ENCODE measurements at places on chromosomes 3 and 15.

DNA sequence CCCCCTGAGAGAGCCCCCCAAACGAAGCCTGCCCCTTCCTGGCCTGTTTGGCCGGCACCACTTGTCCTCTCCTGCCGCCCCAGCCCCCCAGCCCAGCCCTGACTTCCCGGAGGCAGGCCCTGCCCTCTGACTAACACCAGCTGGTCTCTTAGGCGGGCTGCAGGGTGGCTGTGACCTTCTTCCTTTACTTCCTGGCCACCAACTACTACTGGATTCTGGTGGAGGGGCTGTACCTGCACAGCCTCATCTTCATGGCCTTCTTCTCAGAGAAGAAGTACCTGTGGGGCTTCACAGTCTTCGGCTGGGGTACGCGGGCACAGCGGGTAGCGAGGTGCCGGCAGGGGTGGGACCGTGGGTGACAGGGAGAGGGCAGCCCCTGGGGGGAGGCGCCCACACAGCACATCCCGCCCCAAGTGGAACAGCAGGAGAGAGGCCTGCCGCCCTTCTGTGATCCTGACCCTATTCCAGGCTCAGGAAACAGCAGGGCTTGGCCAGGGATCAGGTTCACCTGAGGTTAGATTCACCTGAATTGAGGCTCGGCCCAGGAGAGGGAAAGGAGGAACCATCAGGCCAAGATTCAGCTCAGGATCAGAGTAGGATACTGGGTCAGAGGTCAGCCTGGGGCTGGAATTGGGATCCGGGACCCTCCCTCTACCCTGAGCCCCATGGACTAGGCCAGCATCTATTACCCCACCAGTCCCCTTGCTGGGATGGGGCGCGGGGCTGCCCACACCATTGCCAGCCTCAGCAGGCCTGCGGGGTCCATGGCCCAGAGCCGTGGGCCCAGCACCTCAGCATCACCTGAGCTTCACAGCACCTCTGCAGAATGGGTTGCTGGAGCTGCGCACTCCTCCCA lies 21.9 kb downstream of the PTH1R start:
- DNase-seq, result no peak

- DNase-seq, result no peak
Observed at GRCh38 chr3:77014226-77014625, 25.7 kb upstream of the ROBO2 start.

- no peak for DNase-seq
Observed at GRCh38 chr15:67746022-67746421, 79.3 kb upstream of the SKOR1 start.

GRCh38 chr3:4426261-4426781 lies 40.7 kb downstream of the SUMF1 start:
- DNase-seq, result no peak

DNA sequence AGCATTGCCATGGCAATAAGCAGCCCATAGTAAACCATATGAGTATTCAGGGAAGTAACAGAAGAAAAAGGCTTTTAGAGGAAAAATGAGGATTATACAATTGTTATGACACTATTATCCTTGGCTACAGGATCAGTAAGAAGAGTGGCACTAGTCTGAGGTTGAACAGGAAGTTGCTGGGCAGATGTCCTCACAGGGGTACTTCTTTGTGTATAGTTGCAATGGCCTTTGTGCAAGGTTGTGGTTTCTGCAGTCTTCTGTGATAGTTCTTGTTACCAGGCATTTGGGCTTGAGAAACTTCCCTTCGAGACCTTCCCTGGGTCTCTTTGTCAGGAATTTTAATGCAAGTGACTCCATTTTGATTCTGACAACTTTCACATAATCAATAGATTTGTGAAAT lies 100.6 kb upstream of the ATP11B start:
- DNase-seq, result no peak

GRCh38 chr3:178500631-178501030 lies 35.6 kb upstream of the KCNMB2 start:
- DNase-seq, result no peak

DNA sequence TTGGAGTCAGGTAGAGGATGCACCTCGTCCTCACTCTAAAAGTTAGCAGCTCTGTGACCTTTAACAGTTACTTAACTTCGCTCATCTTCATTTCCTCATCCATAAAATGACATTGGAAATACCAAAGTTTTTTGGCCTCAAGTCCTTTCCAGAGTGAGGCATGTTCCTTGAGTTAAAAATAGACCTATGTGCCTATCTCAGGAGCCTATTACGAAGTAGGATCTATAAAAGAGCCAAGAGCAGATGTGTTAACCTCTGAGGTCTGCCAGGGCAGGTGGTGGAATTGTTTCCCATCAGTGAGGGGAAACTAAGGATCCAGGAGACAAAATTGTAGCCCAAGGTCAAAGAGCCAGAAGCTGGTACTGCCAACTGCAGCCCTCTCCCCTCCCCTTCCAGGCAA lies 120.4 kb upstream of the EIF1B start:
- DNase-seq, result no peak

DNA sequence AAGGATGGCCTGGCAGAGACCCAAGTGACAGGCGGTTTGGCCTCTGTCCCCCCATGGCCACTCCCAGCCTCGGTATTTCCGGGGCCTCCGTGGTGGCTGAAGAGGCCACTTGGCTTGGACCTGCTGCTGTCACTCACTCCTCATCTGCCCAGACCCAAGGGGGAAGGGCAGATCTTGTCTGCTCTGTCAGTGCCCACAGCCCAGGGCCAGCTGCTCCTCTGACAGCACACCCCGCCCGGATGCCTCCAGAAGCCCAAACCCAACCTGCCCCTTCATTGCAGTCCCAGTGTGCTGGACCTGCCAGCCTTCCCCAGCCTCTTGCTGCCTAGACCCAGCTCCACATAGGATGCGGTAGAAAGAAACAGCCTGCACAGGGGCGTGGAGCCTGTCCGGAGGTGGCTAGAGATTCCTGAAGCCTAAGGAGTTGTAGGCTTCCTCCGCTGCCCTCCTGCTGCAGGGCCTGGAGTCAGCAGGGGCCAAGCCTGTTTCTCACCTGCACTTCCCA lies 52.0 kb downstream of the MAGEF1 start:
- DNase-seq, result no peak

GRCh38 chr3:10047876-10048275 lies 21.6 kb downstream of the FANCD2 start:
- no peak for DNase-seq

DNA sequence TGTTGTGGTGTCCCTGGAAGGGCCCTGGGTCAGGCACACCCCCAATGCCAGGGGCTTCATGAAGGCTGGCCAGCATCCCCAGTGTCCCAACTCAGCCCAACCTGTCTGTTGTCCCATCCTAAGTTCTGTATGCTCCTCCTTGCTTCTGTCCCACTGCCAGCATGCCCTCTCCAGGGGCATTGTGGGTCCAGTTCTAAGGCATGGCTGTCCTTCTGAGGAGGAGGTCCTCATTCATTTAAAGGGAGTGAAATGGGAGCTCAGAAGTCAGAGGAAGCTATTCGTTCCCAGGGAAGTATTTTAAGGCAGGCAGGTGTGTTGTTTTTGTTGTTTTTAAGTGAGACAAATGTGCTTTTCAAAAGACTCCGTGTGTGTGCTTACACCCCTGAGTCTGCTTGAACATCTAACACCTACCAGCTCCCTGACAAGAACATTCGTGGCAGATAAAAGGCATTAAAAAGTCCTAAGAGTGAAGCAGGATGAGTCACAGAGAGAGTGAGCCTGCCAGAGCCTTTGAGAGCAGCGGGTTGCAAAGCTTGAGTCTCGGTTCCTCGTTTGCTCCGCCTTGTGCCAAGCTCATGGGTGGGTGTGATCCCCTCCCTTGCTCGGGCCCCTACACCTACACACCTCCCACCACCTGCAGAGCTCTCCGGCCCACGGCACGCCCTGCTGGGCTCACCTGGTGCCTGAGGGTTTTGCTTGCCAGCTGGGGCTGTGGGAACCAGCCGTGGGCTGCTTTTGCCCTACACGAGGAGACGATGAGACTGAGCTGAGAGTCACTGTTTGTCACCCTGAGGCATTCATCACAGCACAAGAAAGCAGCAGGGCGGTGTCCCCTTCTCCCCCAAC lies 183.4 kb upstream of the TOPAZ1 start:
- no peak for DNase-seq

DNA sequence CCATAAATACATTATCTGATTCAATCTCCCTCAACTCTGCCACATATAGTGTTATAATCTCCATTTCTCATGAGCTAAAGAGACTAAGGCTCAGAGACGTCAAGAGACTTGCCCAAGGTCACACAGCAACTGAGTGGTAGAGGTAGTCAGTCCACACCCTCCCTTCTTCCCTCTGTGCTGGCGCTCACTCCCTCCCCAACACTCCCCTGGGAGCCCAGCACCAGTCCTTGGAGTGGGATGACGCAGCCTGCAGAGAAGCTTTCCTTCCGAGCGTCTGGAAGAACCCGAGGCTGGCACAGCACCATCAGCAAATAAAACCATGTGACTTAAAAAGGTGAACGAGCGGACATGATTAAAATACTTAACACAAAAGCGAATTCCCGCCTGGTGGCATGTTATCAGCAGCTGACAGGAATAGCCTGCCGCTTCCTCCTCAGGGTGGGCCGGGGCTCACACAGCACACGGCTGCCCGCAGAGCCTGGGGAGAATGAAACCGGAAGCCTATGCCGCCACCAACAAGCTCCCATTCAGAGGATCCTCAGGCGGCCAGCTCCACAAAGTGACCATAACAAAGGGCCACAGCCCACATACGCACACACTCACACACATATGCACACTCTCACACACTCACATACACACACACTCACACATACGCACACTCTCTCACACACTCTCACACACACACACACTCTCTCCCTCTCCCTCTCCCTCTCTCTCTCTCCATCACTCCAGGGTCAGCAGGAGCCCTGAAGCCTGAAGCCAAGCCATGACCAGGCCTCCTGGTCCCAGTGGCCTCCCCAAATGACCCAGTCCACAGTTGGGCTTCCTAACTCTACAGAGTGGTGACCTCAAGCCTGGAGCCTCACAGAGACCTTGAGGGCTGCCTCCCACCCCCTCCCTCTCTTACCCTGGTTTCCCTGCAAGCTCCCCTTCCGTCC lies 120.5 kb downstream of the XXYLT1 start:
- no peak for DNase-seq

DNA sequence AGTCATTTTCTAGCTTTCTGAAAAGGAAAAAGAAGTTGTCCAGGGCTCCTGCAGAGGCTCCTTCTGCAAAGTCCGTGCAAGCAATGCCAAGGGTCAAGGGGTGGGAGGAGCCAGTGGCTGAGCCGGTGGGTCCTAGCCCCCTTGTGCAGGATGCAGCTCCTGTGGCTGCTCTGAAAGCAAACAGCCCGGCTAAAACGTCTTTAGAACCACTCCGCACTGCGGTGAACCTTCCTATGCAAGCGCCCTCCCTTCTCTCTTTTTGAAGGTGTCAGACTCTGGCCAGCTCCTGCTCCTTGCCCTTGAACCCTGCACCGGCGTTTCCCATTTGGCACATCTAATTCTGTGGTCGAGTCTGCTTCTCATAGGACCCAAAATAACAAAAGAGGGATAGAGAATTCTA lies 183.1 kb downstream of the UACA start:
- DNase-seq, result no peak

GRCh38 chr3:55658690-55659562 lies 171.8 kb upstream of the WNT5A start:
- DNase-seq, result no peak

DNA sequence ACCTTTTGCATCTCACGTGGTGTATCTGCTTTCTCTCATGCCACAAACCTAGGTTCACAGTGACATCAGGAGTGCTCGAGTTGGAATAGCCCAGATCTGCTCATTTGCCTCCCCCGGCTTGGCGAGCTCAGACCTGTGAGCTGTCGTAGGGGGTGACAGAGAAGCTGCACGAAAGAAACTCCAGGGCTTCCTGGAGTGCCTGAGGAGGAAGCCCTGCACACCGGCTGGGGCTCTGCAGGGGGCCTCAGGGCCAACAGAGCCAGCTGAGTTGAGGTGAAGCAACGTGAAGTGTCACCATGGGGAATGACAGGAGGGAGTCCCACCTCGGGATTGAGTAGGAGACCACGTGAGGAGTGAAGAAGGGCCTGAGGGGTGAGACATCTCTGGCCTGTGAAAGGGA lies 62.5 kb downstream of the RPN1 start:
- no peak for DNase-seq

DNA sequence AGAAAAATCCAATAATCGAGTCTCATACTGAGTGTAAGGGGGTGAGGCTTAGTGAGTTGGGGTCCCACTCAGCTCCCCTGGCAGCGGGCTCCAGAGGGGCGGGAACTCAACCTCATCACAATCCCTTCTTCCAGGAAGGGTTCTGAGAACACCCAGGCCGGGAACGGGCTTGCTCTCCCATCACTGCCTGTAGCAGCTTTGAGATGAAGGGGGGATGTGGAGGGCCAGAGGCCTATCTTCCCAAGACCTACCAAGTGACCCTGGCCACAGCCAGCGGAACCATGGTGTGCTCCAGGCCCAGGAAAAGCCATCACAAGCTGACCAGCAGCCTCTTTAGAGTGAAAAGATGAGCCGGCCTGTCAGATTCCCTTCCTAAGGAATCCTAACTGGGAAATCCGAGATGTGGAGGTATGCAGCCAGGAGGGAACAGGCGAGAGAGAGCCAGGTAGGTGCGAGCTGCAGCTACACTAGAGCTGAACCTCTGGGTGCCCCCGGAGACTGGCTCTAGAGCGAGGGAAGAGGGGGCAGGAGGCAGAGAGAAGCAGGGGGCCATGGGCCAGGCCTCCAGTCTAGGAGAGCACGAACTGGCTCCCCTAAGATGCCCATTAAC lies 18.5 kb downstream of the GRAMD2A start:
- no peak for DNase-seq

- no peak for DNase-seq
Observed at GRCh38 chr15:71669688-71670087, 140.7 kb upstream of the NR2E3 start.

DNA sequence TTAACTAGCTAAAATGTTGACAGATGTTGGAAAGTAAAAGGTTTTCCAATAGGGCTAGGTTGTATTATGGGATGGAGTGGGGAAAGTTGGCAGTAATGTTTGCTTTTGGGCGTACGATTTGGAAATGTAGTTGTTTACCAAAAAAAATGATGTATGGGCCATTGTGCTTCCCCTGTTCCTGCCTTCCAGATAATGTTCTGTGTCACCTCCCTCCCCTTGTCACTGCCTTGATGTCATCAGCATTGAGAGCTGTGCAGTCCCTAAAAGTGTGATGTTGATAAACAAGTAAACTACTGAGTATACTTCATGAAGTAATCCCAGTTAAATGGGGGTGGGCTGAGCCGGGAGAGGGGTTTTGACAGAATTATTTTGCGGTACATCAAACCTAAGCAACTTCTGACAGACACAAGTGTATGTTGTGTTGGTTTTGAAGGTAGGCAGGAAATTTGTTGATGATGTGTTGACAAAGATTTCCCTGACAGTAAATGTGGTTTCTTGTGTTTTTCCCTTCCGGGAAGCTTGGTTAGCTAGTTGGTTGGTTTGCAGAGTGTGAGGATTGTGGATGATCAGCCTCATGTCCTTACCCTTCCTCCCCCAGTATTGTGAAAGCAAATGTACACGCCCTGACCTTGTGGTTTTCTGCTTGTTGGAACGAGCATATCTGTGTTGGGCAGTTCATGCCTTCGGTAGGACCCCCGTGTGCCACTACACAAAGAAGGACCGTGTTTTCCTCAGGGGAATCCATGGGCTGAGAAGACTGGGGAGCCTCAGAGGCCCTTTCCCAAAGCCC lies 87.3 kb downstream of the PGPEP1L start:
- DNase-seq, result no peak

- DNase-seq, result no peak
Observed at GRCh38 chr3:184236033-184236410, 6.6 kb downstream of the VWA5B2 start.

Measured in NCI-H1694 (cell line).